ENCODE measurements at places on chromosomes 11 and 22.

- peak; percentile 23 for DNase-seq
Observed at GRCh38 chr11:35276396-35277145, 137.6 kb downstream of the CD44 start.

DNA sequence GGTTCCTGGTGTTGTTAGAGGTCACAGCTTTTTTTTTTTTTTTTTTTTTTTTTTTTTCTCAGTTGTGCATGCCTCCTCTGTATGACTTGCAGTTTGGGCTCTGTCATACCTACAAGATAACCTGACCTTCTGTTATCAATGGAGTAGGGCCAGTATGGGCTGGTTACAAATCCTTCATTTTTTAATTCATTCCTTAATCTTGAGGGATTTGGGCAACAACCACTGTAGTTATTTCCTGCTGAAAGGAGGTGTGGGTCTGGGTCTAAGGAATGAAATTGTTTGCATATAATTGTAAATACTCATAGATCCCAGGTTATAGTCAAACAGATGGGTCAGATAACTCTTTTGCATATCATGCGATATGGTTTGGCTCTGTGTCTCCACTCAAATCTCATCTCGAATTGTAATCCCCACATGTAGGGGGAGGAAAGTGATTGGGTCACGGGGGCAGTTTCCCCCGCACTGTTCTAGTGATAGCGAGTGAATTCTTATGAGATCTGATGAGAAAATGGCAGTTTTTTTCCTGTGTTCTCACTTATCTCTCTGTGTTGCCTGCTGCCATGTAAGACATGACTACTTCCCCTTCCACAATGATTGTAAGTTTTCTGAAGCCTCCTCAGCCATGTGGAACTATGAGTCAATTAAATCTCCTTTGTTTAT lies 14.1 kb upstream of the GLYAT start:
- no peak for DNase-seq

- DNase-seq = no peak
Observed at GRCh38 chr11:21465203-21465602, 727.7 kb upstream of the ANO5 start.

- no peak for DNase-seq
Observed at GRCh38 chr22:47173535-47174021, 411.1 kb downstream of the TBC1D22A start.

GRCh38 chr11:134397304-134398078 lies 14.6 kb downstream of the B3GAT1 start:
- DNase-seq = no peak

- DNase-seq = no peak
Observed at GRCh38 chr11:60459345-60459744, 3.7 kb downstream of the MS4A1 start.

GRCh38 chr22:25008666-25009065 lies 56.1 kb downstream of the KIAA1671 start:
- no peak for DNase-seq

GRCh38 chr11:27909386-27909785 lies 198.6 kb downstream of the KIF18A start:
- no peak for DNase-seq

DNA sequence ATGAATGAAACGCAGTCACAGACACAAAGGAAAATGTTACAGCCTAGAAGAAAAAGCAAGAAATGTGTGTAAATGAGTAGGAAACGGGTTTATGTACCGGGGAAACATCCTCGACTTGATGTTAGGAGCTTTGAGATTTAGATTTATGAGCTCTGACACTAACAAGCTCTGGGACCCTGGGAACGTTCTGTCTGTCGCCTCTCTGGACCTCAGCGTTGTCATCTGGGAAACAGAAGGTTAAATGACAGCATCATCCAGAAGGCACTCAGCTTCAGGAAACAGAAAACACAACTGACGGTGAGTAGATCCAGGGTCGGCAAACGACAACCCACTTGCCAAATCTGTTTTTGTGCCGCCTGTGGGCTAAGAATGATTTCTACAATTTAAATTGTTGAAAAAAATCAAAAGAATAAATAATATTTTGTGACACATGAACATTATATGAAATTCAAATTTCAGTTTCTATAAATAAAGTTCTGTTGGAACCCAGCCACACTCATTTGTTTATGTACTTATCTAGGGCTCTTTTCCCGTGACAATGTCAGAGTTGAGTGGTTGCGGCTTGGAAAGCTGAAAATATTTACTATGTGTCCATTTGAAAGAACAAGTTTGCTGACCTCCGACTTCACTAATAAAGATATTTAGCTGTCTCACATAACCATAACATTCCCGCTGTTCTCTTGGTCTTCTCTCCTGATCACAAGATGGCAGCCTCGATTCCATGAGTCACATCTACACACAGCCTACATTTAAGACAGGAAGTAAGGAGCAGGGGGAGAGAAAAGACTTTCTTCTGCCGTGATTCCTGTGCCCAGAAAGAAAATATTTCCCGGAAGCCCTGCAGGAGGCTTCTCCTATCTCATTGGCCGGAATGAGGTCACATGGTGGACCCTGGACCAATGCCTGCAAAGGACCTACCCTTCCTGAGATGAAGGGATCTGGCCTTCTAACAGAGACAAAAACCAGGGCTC lies 47.1 kb upstream of the SYT13 start:
- DNase-seq = no peak

DNA sequence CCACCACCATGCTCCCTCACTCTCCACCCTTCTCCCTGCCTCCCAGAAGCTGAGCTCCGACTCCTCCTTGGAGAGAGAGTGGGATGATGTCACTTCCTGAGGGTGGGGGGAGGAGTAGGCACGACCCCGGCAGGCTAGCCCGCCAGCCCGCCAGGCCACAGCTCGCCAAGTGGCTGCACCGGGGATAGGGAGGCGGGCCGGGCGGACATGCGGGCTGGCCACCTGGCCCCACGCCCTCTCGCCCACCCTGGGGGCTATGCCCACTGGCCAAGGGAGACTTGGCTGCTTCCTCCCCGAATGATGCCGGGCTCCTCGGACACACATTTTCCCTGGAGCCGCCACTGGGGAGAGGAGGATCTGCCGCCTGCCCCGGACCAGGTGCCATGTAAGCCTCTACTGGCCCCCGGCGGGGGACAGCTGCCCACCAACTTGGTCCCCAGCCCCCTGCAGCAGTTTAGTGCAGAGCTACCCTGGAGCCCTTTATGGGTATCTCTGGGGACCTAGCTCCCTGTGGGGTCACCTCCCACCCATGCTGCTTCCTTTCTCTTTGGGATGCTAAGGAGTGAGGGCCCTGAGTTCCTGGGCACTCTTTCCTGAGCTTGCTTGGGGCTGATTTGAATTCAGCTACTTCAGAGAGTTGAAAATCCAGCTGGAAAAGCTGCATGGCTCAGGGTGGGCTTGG lies 33.7 kb upstream of the MYRF start:
- DNase-seq = no peak

DNA sequence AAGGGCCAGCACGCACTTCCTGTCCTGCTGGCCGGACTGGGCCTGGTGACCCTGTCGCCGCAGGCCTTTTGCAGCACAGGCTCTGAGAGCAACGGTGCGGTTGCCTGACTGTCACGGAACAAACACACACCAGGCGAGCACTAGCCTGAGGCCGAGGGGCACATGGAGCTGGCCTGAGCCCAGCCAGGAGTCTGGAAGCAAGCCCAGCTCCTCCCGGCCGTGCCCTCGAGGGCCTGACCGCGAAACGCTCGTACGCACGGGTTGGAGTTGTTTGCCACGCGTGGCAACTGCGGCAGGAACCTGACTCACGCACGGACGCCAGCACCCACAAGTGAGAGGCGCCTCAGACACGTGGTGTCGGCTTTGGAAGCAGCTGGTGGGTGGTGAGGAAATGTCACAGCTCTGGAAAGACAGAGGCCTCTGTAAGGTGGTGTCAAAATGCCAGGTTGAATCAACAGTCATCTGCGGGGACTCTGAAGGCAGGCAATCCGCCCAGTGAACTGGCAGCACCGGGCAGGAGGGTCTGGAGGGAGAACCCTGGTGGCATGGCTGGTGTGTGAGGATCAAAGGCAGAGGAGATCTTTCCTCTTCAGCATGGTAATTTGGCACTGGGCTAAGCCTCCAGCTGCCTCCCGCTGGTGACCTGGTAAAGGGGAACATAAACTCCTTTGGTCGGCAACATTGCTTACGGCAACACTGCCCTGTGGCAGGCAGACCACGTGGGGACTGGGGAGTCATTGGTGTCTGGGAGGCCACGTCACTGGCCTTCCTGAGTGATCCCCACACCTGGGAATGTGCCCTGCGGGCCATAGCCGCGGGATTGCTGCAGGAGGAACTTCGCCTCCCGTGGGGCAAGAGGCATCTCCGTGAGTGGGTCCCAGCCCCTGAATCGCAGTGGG lies 15.3 kb upstream of the IL17REL start:
- DNase-seq = peak; percentile 35

- no peak for DNase-seq
Observed at GRCh38 chr11:120068114-120068573, 69.8 kb downstream of the TRIM29 start.

GRCh38 chr11:126341760-126342161 lies 13.7 kb upstream of the ST3GAL4 start:
- no peak for DNase-seq

DNA sequence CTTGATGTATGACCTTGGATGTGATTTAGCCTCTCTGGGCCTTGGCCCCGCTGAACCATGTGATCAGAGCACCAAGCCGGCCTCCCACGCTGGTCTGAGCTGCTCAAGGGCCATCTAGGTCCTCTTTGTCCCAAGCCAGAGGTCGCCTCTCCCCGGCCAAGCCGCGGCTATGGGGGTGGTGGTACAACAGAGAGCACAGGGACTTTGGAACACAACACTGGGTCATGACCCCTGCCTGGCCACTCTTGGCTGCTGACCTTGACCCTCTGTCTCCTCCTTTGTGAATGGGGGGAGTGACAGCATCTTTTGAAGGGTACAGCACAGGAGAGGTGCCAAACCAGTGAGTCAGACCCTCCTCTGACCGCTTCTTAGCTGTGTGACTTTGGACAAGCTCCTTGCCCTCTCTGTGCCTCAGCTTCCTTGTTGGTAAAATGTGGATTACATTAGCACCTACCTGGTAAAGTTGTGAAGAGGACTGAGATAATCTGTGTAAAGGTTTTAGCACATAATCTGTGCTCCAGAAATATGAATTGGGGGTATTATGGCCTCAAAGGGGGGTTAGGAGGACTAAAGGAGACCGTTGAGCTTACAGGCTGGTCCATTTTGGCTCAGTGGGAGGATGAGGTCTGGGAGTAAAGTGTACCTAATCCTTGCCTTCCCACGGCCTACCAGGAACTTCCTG lies 4.7 kb downstream of the SCYL1 start:
- DNase-seq = no peak

- no peak for DNase-seq
Observed at GRCh38 chr11:5285703-5286340, 15.9 kb downstream of the OR51B4 start.

DNA sequence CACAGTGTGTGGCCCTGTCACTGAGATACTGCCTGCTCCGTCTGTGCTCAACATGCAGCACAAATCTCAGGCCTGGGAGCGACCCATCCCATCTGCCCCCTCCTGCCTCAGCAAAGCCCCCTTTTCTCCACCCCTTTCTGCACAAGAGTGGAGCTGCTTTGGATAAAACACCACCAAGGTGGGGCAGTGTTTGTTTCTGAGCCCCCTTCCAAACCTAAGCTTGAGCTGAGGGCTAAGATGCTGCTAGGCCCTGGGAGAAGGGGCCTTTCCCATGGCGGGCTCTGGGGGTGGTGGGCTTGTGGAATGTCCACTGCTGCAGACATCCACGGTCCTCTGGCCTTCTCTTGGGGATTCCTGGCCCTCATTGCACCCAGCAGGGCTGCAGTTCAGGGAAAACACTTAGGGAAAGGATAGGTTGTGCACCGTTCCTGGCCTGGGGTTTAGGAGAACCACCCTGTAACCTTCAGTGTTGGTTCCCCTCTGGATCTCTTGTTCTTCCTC lies 594.1 kb downstream of the TBC1D22A start:
- no peak for DNase-seq

GRCh38 chr11:116376547-116376946 lies 396.2 kb downstream of the BUD13 start:
- no peak for DNase-seq

GRCh38 chr11:74265256-74265655 lies 46.2 kb downstream of the P4HA3 start:
- DNase-seq = no peak

DNA sequence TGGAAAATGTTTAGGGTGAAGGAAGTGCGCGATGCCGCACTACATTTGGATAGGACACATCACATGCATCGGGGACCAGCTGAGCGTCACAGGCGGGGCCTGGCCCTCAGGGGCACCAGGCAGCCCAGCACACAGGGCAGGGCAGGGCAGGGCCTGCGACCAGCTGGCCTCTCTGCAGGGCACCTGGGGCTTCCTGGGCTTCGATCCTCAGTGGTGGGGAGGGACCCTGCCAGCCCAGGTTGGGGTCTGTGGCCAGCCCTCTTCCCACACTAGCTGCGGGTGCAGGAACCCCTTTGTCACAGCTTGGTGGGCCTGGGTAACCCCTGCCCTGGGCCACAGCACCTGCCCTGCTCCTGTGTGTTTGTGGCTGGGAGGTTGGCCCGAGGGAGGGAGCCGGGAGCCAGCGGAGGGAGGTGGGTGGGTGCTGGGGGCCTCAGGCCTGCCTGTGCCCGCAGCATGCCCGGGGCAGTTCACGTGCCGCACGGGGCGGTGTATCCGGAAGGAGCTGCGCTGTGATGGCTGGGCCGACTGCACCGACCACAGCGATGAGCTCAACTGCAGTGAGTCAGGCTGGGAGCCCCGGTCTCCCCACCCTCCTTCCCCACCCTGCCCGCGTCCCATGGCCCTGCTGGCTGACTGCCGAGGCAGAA lies 37.9 kb downstream of the ST14 start:
- DNase-seq = no peak

DNA sequence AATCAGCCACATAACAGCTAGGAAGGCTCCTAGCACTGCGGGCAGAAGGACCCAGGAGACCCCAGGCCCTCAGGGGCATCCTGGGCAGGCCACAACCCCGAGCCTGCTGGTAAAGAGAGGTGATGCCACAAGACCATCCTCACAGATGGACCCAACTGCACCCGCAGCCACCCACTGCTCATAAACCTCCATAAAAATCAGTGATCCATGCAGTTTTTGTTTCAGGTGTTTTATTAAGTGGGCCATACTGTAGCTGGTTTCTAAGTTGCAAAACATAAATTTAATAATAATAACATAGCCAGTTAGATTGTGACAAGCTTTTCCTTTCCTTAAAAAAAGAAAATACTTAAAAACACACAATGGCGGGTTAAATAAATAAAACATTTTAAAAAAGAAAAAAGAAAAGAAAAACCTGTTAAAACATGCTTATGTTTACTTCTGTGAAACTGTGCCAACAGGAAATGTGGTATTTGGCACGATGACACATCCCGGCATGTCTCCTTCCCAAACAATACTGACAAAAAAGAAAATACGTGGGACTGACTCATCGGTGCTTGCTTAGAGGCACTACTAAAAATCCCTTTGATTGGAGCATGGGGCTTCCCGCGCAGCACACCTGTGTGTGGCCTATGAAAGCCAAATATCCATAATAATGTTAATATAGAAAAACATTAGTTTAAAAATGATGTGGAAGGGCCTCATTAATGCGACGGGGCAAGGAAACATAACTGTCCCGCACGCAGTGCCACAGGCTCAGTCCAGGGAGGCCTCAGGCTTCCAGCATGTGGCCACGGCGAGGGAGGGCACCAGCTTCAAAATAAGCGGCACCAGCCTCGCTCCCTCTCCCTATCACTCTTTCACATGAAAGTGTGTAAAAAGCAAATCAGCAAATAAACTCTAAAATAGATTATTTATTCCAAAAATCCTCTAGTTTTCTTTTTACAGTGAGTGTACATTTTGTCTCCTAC lies 47.5 kb upstream of the SCUBE2 start:
- DNase-seq = peak; percentile 25

GRCh38 chr11:116107229-116107628 lies 603.0 kb upstream of the CADM1 start:
- no peak for DNase-seq
